CD8-positive, alpha-beta memory T cell (primary cell): ENCODE measurements at places on chromosomes 13 and 19.

- peaks cover 26% of the 10 kb centered on the region for H3K4me1 ChIP-seq
- H3K27ac ChIP-seq = peak overlapping the region; percentile 70
- H3K4me3 ChIP-seq = peak overlapping the region; percentile 87
- no peaks in the 10 kb centered on the region for H3K27me3 ChIP-seq
- peak; percentile 62 for DNase-seq
Measured at GRCh38 chr19:49591731-49592485, 926 bp downstream of the PRR12 start.

DNA sequence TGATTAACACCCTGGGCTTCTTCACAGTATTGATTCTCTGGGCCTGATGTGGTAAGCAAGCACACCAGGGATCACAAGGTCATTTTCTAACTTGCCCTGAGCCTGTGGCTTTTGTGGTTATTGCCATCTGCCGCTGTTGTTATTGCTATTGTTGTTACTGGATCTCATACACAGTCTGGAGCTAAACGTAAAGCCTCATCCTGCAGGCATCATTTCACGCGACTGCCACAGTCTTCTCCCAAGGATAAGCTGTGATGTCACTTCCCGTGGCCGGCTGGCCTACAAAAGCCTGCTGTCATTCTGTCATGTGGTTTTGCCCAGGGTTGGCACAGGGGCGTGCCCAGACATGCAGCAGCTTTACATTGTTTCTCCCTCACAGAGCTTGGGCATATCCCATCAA, 154.0 kb upstream of the GPR12 start:
- no peaks in the 10 kb centered on the region for H3K27me3 ChIP-seq
- no peak overlapping the region for H3K4me3 ChIP-seq
- H3K36me3 ChIP-seq = no peaks in the 10 kb centered on the region
- no peak for DNase-seq
- H3K27ac ChIP-seq = no peak overlapping the region

GRCh38 chr19:52536448-52536800, 9.0 kb downstream of the ZNF808 start:
- peak; percentile 47 for DNase-seq
- H3K27me3 ChIP-seq = no peaks in the 10 kb centered on the region
- H3K4me3 ChIP-seq = peak overlapping the region; percentile 78
- H3K4me1 ChIP-seq = peaks cover 6% of the 10 kb centered on the region
- H3K27ac ChIP-seq = no peak overlapping the region
- no peaks in the 10 kb centered on the region for H3K36me3 ChIP-seq

DNA sequence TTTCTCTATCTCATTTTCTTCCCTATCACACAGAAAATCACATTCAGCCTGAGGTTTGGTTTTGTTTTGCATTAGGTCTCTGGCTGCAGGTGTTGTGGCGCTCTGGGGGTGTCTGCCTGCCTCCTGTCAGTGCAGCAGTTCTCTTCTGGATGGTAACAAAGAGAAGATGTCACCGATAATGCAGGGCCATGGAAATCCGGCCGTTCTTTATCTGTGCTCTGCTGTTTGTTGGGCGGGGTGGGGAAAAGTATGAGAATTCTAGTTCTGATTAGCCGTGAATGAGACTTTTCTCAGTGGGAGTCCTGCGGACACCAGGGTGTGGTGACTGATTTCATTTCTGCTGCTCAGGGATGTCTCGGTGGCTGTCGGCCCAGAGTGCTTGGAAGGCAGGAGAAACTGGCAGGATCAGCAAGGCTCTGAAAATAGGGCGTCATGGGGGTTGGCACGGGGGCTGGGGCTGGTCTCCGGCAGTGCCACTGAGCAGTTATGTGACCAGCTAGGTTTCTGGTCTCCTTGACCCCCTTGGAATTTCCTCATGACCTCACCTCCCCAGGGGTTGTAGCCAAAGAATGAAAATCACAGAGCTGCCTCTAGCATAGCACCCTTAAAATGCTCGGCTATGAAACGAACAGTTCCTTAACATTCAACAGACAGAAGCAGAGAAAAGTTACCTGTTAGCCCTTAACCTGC, 5.0 kb downstream of the RNF113B start:
- no peaks in the 10 kb centered on the region for H3K27me3 ChIP-seq
- no peaks in the 10 kb centered on the region for H3K36me3 ChIP-seq
- no peak overlapping the region for H3K27ac ChIP-seq
- DNase-seq = no peak
- no peaks in the 10 kb centered on the region for H3K4me1 ChIP-seq

DNA sequence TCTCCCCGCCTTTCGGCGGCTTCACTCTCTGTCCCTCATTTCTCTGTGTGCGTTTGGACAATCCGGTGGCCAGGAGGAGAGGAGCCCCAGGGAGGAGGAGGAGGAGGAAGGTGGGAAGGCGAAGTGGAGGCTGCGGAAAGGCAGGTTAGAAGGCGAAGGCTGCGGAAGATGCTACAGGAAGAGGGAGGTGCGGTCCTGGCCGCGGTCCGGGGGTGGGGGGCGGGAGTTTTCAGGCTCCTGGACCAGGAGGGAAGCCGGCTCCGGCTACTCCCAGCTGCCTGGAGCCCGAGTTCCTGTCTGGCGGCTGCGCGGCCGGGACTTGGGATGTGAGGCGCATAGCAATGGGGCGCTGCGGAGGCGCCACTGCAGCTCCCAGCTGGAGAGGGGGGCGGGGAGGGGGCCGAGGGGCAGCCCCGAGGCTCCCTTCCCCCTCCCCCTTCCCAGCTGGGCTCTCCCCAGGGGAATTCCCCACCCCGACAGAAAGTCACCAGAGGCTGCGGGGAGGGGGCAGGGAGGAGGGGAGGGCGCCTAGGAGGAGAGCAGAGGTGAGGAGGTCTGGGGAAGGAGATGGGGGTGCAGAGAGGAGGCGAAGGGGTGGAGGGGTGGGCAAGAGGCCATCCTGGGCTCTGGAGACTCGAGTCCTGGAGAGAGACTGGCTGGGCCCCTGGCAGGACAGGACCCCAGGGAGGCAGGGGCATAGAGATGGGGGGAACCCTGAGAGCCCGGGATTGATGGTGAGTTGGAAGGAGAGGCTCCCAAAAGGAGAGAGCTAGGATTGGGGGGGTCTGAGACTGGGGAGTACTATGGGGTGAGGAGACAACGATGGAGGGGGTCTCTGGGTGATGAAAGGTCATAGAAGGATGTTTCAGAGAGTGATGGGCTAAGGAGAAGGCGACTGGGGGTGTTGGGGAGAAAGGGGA, 2.0 kb downstream of the LRRC4B start:
- peaks cover 23% of the 10 kb centered on the region for H3K27me3 ChIP-seq
- no peak overlapping the region for H3K4me3 ChIP-seq
- H3K36me3 ChIP-seq = no peaks in the 10 kb centered on the region
- DNase-seq = no peak
